ENCODE measurements at places on chromosomes 13 and 19.
A peak's percentile ranks its signal among the peaks of the same experiment; 100 is the strongest.

DNA sequence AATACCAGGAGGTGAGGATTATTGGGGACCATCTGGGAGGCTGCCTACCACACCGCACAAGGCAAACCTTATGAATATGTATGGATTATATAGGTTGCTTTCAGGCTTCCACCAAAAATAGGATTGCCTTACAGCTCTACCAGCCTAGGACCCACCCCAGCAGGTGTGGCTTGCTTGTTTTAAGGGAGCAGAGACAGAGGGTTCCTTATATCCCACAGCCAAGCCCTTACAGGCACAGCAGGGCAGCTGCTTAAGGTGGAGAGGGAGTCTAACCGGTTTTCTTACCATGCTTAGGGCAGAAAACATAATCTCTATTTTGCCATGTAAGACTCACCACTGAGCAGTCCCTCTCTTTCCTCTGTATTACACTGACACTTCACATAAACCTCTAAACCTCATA is 16.1 kb upstream of the TTYH1 start:
- no peak overlapping the region for H3K27ac ChIP-seq
- H3K36me3 ChIP-seq: no peaks in the 10 kb centered on the region
- no peaks in the 10 kb centered on the region for H3K4me1 ChIP-seq
- no peak for DNase-seq
- no peaks in the 10 kb centered on the region for H3K27me3 ChIP-seq
- H3K4me3 ChIP-seq: no peak overlapping the region

GRCh38 chr19:1237027-1237659 is 662 bp downstream of the CBARP start:
- peak overlapping the region; percentile 69 for H3K27ac ChIP-seq
- H3K36me3 ChIP-seq: no peaks in the 10 kb centered on the region
- H3K4me1 ChIP-seq: peaks cover 48% of the 10 kb centered on the region
- H3K27me3 ChIP-seq: no peaks in the 10 kb centered on the region

- H3K4me3 ChIP-seq: no peak overlapping the region
- H3K27ac ChIP-seq: no peak overlapping the region
- H3K27me3 ChIP-seq: no peaks in the 10 kb centered on the region
These were observed 405.7 kb upstream of the SLC10A2 start for GRCh38 chr13:103471896-103472295.

DNA sequence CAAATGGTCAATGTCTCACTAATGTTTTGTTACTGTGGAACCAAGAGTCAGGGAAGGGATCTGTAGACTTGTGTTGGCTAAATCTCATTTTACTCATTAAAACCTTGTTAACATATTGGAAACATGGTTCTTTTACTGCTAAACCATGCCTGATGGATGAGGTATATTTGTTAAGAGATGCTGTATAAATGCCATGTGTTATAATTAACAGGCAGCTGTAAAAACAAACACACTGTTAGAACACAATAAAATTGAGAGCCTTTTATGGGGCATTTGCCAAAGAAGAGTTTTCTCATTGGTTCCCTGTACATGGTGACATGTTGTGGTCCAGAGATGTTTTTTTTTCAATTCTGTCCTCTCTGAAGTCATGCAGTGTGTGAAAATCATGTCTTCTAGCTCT is 121.9 kb downstream of the ESD start:
- no peaks in the 10 kb centered on the region for H3K27me3 ChIP-seq
- no peak overlapping the region for H3K4me3 ChIP-seq
- no peaks in the 10 kb centered on the region for H3K36me3 ChIP-seq
- H3K4me1 ChIP-seq: peaks cover 30% of the 10 kb centered on the region
- no peak for DNase-seq

- peak overlapping the region; percentile 95 for H3K27ac ChIP-seq
- no peak for DNase-seq
- H3K36me3 ChIP-seq: no peaks in the 10 kb centered on the region
- H3K4me1 ChIP-seq: peaks cover 35% of the 10 kb centered on the region
- H3K4me3 ChIP-seq: peak overlapping the region; percentile 61
These were observed 2.1 kb downstream of the TGFB1 start for GRCh38 chr19:41351339-41352245.

DNA sequence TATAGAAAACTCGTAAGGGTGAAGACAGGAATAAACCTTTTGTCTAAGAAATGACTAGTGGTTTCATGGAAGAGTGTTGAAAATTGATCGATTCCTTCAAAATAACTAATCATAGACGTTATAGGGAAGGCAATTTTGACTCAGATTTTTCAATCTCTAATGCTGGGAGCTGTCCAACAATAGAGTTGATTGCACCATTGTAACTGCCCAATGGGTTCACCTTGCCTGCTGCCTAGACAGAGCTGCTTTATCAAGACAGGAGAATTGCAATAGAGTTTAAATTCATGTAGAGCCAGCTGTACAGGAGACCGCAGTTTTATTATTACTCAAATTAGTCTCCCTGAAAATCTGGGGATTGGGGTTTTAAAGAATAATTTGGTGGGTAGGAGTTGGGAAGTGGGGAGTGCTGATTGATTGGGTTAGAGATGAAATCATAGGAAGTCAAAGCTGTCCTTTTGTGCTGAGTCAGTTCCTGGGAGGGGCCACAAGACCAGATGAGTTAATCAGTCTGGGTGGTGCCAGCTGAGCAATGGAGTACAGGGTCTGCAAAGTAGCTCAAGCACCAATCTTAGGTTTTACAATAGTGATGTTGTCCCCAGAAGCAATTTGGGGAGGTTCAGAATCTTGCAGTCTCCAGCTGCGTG is 16.8 kb upstream of the ADGRE2 start:
- H3K4me3 ChIP-seq: no peak overlapping the region
- no peaks in the 10 kb centered on the region for H3K36me3 ChIP-seq
- no peaks in the 10 kb centered on the region for H3K4me1 ChIP-seq
- no peak overlapping the region for H3K27ac ChIP-seq

DNA sequence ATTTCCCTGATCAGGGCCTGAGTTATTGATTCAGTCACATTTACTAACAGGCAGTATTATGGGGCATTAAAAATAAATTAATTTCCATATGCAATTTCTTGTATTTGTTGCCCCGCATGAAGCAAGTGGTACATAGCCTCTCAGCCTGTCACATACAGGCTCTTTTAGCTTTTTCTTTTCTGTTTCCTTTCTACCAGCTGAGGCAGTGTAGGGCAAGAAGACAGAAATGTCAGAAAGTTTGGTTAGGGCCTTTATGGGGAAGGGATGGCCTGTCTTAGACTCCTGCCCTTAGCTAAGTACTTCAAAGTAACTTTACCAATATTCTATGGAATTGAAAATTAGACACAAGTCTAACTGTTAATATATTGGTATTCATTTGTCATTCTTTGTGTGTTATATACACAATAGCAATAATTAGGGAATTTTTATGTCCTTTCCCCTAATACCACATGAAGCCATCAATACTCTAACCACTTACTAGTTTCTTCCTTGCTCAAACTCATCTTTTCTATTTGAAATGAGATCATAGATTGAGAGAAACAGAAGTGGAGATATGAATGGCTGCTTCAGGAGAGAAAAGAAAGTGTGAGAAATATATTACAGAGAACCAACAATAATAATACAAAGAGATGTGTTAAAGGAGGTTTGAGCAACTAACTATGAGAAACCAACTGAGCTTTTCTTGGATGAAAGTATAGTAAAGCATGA is 669.6 kb downstream of the PCDH17 start:
- H3K27ac ChIP-seq: no peak overlapping the region
- H3K27me3 ChIP-seq: no peaks in the 10 kb centered on the region
- no peaks in the 10 kb centered on the region for H3K4me1 ChIP-seq
- H3K36me3 ChIP-seq: no peaks in the 10 kb centered on the region
- no peak overlapping the region for H3K4me3 ChIP-seq

DNA sequence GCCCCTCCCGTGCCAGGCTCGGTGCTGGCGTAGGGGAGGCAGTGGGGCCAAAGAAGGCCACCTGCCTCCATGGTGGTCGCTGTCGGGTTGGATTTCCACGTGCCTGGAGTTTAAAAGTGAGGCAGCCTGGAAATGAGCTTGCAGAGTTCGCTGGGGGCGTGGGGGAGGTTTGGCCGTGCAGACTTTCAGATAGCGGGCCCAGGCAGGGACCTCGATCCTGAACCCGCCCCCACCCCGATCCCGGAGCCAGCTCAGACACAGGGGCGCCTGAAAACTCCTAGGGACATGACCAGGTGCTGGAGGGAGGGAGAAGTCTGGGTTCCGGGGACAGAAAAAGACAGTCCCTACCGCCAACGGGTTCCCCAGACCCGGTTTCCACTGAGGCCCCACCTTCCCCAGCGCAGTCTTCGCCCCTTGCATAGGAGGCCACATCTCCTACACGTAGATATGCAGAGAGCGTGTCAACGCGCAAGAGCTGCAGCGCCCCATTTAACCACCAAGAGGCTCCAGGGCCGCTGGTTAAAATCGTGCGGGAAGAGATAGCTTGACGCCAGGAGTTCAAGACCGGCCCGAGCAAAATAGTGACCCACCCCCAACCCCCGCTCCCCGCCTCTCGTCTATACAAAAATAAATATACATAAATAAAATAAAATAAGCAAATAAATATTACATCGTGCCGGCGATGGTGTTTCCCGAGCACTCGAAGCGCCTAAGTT is 8.5 kb downstream of the CCDC8 start:
- H3K4me3 ChIP-seq: peak overlapping the region; percentile 37
- peaks cover 51% of the 10 kb centered on the region for H3K4me1 ChIP-seq
- no peaks in the 10 kb centered on the region for H3K27me3 ChIP-seq
- no peaks in the 10 kb centered on the region for H3K36me3 ChIP-seq

DNA sequence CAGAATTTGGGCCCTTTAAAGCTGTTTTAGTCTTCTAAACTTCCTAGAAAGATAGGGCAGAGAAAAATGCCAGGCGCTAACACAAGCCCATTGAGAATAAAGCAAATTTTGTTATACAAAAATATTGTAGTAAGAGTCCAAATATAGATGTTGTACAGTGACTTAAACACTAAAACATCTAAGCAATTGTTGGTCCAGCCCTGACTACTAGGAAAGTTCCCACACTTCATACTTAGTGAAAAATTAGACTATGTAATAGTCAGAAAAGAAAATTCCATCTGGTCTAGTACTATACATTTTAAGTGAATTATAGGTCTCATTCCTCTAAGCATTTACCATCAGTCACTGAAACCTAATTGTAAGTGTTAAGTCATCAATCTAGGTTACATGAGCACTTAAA is 1518.3 kb upstream of the SLC10A2 start:
- H3K36me3 ChIP-seq: no peaks in the 10 kb centered on the region
- H3K4me3 ChIP-seq: no peak overlapping the region
- no peaks in the 10 kb centered on the region for H3K4me1 ChIP-seq
- DNase-seq: no peak

GRCh38 chr13:41419206-41419605 is 38.1 kb upstream of the RGCC start:
- no peak overlapping the region for H3K27ac ChIP-seq
- H3K27me3 ChIP-seq: no peaks in the 10 kb centered on the region
- H3K4me1 ChIP-seq: no peaks in the 10 kb centered on the region

DNA sequence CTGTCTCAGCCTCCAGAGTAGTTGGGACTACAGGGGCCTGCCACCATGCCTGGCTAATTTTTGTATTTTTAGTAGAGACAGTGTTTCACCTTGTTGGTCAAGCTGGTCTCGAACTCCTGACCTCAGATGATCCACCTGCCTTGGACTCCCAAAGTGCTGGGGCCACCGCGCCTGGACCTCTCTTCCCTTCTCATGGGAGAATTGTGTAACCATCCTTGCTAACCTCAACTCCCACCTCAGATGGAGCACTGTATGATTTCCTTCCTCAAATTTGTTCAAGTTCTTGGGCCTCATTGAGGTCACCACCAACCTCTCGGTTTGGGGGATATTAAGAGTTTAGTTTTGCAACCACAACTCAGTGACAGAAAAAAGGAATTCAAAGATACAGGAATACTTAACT is 10.7 kb downstream of the LILRA5 start:
- H3K27ac ChIP-seq: no peak overlapping the region
- H3K36me3 ChIP-seq: no peaks in the 10 kb centered on the region
- H3K4me1 ChIP-seq: no peaks in the 10 kb centered on the region
- no peak overlapping the region for H3K4me3 ChIP-seq
- no peaks in the 10 kb centered on the region for H3K27me3 ChIP-seq
- DNase-seq: no peak

GRCh38 chr13:104522235-104523072 is 1456.2 kb upstream of the SLC10A2 start:
- no peak for DNase-seq
- no peaks in the 10 kb centered on the region for H3K4me1 ChIP-seq
- no peak overlapping the region for H3K4me3 ChIP-seq
- no peak overlapping the region for H3K27ac ChIP-seq

DNA sequence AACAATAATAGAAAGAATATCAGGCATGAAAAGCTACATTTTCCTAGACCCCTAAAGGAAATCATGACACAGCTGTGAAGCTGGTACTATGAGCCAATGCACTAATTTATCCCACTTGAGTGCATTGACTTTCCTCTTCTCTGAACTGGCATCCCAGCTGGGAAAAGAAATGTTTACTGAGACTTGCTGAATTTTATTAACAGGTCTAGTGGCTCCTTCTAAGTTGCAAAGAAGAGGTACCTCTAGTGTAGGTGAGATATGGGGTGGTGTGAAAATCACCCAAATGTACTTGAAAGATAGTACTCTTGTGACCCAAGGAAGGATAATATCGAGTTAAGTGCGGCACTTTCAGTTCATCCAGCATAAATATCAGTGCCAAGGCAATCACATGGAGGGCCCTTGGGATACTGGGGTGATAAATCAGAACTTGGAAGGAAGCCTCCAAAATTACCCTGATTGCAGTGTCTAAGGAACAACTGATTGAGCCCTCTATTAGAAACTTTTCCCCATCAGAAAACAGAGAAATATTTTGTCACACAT is 369.2 kb downstream of the PCDH9 start:
- no peaks in the 10 kb centered on the region for H3K27me3 ChIP-seq
- no peak overlapping the region for H3K4me3 ChIP-seq
- H3K36me3 ChIP-seq: no peaks in the 10 kb centered on the region
- no peaks in the 10 kb centered on the region for H3K4me1 ChIP-seq
- no peak overlapping the region for H3K27ac ChIP-seq

DNA sequence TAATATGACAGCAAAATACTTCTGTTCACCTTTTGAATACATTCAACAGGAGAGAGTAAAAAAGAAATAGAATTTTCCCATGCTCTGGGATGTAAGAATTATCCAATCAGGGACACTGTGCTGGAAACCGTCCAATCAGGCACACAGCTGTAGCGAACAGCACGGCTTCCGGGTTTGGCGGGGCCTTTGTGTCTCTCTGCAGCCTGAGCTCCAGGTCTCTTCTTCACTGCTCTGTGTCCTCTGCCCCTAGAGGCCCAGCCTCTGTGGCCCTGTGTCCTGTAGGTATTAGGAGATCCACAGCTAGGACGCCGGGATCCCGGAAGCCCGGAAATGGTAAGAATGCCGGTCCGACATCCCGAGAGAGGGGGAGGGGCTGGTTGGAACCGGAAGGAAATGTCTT is 92.7 kb downstream of the ZNF737 start:
- no peaks in the 10 kb centered on the region for H3K36me3 ChIP-seq
- no peak for DNase-seq
- H3K27me3 ChIP-seq: no peaks in the 10 kb centered on the region
- H3K27ac ChIP-seq: no peak overlapping the region
- H3K4me1 ChIP-seq: no peaks in the 10 kb centered on the region

GRCh38 chr13:28071424-28071823 is 29.0 kb downstream of the FLT3 start:
- H3K27me3 ChIP-seq: no peaks in the 10 kb centered on the region
- no peak overlapping the region for H3K4me3 ChIP-seq
- DNase-seq: no peak

- DNase-seq: no peak
- no peaks in the 10 kb centered on the region for H3K27me3 ChIP-seq
- no peak overlapping the region for H3K27ac ChIP-seq
- peaks cover 97% of the 10 kb centered on the region for H3K36me3 ChIP-seq
These were observed 16.9 kb downstream of the ZNF296 start for GRCh38 chr19:45059258-45059965.

GRCh38 chr19:51166846-51167490 is 24.9 kb downstream of the SIGLEC7 start:
- no peak overlapping the region for H3K27ac ChIP-seq
- no peaks in the 10 kb centered on the region for H3K4me1 ChIP-seq
- H3K27me3 ChIP-seq: no peaks in the 10 kb centered on the region
- no peaks in the 10 kb centered on the region for H3K36me3 ChIP-seq
- DNase-seq: no peak
- no peak overlapping the region for H3K4me3 ChIP-seq
